ENCODE measurements at places on chromosomes 3 and 15.

- no peak for DNase-seq
These were observed 150.7 kb downstream of the NLGN1 start for GRCh38 chr3:173548261-173548660.

DNA sequence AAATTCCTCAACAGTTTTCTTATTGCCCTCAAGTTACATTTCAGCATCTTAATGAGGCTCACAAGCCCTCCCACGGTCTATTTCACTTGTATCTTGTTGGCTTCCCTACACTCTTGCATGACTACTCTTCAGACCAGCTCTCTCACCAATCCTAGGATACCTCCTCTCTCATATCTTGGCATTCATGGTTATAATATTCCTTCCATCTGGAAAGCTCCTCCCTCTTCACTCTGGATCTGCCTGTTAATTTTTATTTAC lies 8.5 kb upstream of the CCDC80 start:
- no peak for DNase-seq

GRCh38 chr3:49788056-49788455 lies 1.7 kb upstream of the IP6K1 start:
- no peak for DNase-seq

- DNase-seq = no peak
These were observed 603.4 kb downstream of the FOXP1 start for GRCh38 chr3:70979983-70980645.

- DNase-seq = no peak
These were observed 26.6 kb upstream of the TAFA4 start for GRCh38 chr3:68958932-68959331.

DNA sequence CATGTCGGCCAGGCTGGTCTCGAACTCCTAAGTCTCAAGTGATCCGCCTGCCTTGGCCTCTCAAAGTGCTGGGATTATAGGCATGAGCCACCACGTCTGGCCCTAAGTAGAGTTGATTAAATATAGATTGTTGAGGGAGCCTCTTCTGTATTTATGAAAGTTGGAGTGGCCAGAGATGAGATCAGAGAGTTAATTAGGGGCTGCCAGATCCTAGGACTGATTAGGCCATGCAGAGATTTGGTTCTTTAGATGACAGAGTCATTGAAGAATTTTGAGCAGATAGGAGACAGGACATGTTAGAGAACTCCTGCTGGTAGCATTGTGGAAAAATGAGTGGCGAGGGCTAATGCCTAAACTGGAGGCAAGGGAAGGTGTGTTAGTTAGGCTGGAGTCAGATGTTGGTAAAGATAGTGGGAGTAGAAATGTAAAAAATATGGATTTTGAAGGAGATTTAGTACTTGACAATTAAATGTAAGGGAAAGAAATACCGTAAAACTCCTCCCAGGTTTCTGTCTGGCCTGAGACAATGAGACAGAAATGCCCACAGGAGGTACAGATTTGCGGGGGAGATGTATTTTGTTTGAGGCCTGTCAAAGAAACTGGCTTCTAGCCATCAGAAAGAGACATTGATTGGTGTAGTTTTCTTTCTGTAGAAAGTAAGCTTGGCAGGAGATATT lies 23.4 kb downstream of the SACM1L start:
- no peak for DNase-seq

DNA sequence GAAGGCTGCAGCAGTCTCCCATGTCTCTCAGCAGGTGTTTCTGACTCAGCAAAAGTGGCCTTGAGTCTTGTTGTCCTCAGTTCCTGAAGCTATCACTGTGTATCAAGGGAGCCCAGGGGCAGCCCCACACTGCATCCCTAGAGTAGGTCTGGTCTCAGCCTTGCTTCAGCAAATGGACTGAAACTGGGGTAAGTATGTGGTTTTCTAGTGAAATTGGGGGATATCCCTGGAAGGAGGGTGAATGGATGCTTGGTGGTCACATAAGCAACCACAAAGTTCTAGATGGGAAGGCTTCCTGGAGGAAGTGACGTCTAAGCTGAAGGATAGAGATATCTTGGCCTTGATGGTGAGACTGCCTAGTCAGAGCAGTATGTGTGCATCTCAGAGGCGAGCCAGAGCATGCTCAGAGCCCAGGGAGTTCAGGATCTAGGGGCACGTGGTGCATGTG lies 38.4 kb downstream of the TMEM158 start:
- DNase-seq = no peak

GRCh38 chr3:141055136-141055535 lies 4.0 kb downstream of the SPSB4 start:
- no peak for DNase-seq

Measured in stimulated activated naive CD8-positive, alpha-beta T cell treated with anti-CD3 and anti-CD28 coated beads, Interleukin-15, amount 100 ng/mL, for 72 hours (primary cell).